ENCODE measurements at places on chromosomes 5 and 9. TPM values are rescaled to one million over a fixed set of nuclear protein-coding genes. Genes with fewer than 3 reads are reported as not detected.

Gene FCN2
- not detected for total RNA-seq

GRCh38 chr5:32259033-32259432, 53.7 kb downstream of the MTMR12 start:
- H3K27me3 ChIP-seq = no peaks in the 10 kb centered on the region
- peaks cover 15% of the 10 kb centered on the region for H3K36me3 ChIP-seq
- no peak overlapping the region for H3K27ac ChIP-seq
- no peak overlapping the region for H3K4me3 ChIP-seq
- H3K4me1 ChIP-seq = peaks cover 5% of the 10 kb centered on the region

DNA sequence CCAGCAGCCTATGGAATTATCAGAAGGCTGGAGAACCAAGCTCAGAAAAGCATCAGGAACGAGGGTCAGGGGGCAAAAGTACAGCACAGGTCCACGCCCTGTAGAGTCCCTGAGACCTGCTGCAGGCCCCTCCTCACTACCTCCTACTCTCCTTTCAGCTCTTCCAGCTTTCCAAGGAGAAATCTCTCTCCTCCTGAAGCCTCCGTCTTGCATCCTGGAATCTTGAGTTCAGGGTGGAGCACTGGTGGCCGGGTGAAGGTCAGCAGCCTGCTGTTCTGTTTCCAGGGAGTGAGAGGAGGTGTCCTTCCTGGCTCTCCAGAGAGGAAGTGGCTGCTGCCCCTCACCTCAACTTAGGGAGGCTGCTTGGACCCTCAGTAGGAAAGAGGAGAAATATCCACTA, 342.3 kb downstream of the ZSWIM6 start:
- H3K36me3 ChIP-seq = no peaks in the 10 kb centered on the region
- H3K4me1 ChIP-seq = no peaks in the 10 kb centered on the region
- H3K27me3 ChIP-seq = peaks cover 55% of the 10 kb centered on the region
- no peak for DNase-seq
- no peak overlapping the region for H3K27ac ChIP-seq
- H3K4me3 ChIP-seq = no peak overlapping the region

DNA sequence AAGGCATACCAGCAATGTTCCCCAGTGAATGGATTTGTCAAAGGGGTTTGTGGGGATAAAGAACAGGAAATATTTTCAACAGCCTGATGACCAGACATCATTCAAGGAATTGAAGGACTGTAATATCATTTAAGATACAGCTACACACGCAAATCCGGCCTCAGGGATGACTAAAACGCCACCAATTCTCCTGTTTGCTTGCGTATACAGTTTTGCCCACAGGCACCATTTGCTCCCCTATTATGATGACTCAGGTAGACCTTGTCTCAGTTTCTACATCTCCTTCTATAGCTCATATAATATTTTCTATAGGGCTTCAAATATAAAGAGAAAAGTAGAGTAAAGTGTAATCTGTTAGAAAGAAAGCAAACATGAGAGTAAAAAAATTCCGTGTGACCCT, 29.7 kb upstream of the ITGA1 start:
- no peak for DNase-seq
- no peak overlapping the region for H3K27ac ChIP-seq
- no peaks in the 10 kb centered on the region for H3K4me1 ChIP-seq
- H3K36me3 ChIP-seq = peaks cover 5% of the 10 kb centered on the region
- no peaks in the 10 kb centered on the region for H3K27me3 ChIP-seq
